Stimulated activated CD4-positive, alpha-beta T cell treated with anti-CD3 and anti-CD28 coated beads, Interleukin-4, amount 100 ng/mL, for 1 hour (primary cell): ENCODE measurements at places on chromosomes 11 and 22.
A peak's percentile ranks its signal among the peaks of the same experiment; 100 is the strongest.

- no peak for DNase-seq
Observed at GRCh38 chr22:48586799-48587185, 1240.9 kb downstream of the BRD1 start.

GRCh38 chr11:17560281-17561110, 13.4 kb downstream of the OTOG start:
- no peak for DNase-seq

GRCh38 chr11:107598225-107599139, 7.5 kb downstream of the ELMOD1 start:
- DNase-seq = no peak

DNA sequence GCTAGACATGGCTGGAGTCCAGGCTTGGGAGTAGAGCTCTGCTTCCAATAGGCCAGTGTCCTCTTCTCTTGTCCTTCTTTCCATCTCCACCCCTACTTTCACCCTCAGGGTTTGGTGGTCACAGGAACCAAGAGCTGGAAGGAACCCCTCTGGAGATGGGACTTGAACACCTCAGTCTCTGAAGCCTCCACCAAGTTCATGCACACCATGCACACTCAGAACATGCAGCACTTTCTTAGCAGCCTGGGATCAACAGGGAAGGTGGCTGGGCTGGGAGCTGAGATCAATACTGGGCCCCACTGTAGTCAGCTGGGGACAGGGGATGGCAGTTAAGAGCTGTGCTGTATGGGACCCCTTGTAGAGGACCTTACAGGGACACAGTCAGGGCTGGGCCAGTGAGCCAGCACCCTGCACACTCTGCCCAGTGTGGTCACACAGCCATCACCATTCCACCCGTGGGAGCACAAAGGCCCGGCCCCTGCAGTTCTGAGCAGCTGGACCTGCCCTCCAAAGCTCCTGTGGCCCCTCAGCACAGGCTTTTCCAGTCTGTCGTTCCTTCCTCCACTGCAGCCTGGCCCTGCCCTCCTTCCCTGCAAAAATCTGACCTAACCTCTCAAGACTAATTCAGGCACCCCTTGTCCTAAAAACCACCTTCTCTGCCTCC, 47.7 kb downstream of the GAB4 start:
- no peak for DNase-seq

GRCh38 chr11:122646549-122647340, 8.8 kb upstream of the UBASH3B start:
- DNase-seq = no peak

DNA sequence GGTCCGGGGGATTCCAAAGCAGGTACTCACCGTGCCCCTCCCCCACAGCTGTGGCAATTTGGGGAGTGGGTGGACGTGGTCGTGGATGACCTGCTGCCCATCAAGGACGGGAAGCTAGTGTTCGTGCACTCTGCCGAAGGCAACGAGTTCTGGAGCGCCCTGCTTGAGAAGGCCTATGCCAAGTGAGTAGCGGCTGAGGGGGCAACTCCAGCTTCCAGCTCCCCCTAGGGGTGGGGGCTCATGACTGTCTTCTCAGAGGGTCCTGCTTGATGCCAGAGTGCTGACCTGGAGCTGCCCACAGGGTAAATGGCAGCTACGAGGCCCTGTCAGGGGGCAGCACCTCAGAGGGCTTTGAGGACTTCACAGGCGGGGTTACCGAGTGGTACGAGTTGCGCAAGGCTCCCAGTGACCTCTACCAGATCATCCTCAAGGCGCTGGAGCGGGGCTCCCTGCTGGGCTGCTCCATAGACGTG, 4.2 kb downstream of the CAPN1 start:
- no peak for DNase-seq

- DNase-seq = no peak
Observed at GRCh38 chr22:45376009-45376408, 37.4 kb downstream of the SMC1B start.

DNA sequence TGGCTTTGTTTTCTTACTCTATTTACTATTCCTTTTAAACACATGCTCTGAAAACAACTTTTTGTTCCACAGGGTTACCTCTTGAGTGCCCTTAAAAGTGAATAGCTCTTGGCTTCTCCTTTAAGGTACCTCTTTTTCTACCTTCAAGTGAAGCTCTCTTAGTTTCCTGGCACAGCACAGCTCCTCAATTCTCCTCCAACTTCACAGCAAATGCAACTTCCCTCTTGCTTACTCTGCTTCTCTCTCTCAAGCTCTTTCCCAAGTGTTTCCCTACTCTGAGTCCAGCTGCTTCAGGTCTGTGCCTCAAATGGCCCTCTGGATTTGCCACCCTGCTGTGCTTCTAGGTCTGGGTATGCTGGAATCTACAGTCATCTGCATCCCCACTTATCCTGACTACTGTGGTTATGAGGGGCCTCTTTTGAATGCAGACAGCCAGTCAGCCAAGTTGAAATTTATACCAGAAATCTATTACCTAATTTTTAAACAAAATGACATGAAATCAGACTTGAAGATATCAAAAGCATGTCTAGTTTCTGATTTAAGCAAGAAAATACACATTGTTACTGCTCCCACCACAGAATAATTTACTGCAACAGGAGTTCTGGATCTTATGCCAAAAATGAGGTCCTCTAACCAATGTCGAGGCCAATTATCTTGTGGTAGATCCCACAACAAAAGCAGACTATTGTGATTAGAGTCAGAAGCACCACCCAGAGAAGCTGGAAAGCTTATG, 371.1 kb downstream of the SOX6 start:
- DNase-seq = no peak

DNA sequence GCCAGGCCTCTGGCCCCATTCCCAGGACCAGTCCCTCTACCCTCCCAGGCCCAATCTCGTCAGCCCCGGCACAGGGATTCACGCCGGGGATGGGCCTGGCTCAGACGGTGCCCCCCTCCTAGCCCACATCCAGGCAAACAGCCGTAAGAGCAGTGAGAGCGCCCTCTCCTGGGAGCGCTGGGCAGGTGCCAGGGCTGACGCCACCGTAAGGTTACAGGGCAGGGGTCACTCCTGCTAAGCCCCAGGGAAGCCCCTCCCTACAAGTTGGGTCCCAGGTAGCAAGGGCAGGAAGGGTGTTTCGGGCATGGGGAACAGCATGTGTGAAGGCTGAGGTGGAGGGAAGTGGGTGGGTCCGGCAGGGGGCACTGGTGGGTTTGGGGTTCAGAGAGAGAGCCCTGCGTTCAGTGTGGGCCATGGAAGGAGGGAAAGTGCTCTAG, 19.2 kb upstream of the PPARA start:
- no peak for DNase-seq

DNA sequence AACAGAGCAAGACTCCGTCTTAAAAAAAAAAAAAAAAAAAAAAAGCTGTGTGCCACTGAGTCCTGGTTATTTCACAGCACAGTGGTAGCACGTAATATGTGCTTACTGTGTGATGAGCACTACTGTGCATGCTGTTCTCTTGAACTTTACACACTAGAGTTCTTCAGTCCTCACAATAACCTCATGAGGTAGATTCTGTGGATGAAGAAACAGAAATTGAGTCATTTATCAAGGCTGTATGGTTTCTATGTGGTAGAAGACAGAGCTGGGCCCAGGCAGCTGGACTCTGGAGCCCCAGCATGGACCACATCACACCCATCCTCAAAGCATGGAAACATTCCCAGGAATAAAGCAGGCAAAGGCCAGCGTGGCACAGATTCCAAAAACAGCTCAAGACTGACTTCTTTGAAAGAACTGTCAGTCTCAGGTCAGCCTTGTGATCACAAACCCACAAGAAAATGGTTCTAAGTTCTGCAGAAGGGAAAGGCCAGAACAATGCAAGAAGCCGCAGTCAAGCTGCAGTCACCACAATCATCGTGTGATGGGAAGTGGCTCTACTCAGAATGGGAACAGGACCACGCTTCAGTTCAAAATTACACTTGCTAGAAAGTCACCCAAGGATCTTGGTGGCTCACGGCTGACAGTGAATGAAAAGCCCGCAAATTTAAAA, 49.5 kb downstream of the MICAL3 start:
- DNase-seq = no peak

- DNase-seq = peak; percentile 7
Observed at GRCh38 chr11:68750195-68751003, 921 bp downstream of the TESMIN start.

GRCh38 chr22:42994917-42995562, 19.9 kb downstream of the PACSIN2 start:
- DNase-seq = no peak

DNA sequence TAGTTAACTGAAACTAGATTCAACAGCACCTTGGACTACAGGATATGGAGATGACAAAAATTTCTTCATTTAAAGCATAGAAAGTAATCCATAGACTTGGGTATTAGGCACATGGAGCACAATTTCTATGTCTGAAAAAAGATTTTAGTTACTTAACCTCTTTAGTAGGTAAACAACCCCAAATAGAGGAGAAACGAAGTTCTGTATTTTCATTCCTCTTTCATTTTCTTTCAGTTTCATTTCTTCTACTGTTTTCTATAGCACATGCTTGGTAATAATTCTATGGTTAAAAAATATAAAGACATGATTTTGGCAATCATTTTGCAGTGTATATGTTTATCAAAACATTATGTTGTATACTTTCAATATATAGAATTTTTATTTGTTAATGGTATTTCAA, 99.5 kb downstream of the CASP12 start:
- DNase-seq = no peak

DNA sequence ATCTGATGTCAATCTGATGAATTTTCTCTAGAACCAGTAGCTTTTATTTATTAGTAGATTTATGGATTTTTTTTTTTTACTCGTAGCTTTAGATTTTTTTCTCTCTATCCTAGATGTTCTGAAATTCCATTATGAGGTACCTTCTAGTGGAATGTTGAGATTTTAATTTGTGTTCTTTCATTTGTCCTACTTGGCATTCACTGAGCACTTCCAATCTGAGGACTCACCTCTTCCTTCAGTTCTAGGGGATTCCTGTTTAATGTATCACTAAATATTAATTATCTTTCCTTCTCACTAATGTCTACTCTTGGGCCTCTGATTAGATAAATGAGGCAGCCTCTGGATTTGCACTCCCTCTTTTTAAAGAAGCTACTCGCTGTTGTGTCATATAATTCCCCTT, 40.2 kb upstream of the WNT7B start:
- DNase-seq = no peak

DNA sequence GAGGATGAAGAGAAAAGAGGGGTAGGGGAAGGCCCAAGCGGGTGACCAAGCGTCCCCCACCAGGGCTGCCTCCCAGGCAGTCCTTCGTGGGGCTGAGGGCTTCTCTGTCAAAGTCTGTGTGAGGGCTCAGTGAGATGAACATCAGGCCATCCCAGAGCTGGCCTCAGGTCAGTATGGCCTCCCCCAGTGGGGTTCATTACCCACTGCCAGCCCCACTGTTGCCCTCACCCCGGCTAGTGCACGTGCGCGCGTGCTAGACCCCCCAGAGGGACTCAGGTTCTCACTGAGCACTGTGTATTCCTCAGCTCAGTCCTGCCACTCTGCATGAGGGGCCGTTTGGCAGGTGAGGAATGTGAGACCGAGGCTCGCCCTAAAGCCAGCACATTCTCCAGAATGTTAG, 3.3 kb downstream of the KDELR3 start:
- no peak for DNase-seq

GRCh38 chr11:123797541-123797940, 8.6 kb downstream of the OR6M1 start:
- DNase-seq = no peak

DNA sequence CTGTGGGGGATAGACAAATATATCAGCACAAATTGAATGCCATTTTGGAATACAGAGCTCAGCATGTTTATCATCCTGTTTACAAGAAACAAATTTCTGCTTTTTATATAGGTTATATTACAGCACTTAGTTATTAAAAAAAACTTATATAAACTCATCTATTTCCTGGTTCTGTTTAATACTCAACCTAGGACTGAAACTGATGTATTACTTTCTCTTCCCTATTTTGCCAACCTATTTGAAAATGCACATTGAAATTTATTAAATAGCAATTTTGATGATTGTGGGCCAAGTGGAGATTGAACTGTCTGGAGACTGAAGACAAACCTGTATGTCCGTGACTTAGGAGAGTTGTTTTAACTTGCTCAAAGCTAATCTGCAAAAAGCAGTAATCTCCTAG, 288.3 kb upstream of the ANO3 start:
- DNase-seq = no peak

DNA sequence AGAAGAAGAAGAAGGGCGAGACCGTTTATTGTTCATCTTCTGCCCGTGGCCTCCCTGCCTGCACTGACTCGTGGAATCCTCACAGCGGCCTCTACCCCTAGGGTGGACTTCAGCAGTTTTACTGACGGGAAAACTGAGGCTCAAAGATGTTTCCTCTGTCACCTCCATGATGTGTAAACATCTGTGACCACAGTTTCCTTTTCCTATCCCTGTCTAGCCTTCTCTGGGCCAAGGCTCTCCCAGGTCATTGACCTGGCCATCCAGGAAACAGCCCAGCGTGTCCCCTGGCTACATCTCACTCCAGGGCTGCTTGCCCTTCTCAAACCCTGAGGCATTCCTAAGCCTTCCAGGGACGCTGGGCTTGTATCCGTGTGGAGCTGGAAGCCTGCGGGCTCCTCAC, 49.0 kb upstream of the GCAT start:
- no peak for DNase-seq

GRCh38 chr22:35564975-35565867, 24.6 kb downstream of the RASD2 start:
- no peak for DNase-seq

- DNase-seq = no peak
Observed at GRCh38 chr11:1305063-1305495, 4.4 kb downstream of the TOLLIP start.

- DNase-seq = no peak
Observed at GRCh38 chr11:45182902-45183301, 36.5 kb downstream of the PRDM11 start.

GRCh38 chr11:1226226-1226985, 3.5 kb downstream of the MUC5B start:
- no peak for DNase-seq

DNA sequence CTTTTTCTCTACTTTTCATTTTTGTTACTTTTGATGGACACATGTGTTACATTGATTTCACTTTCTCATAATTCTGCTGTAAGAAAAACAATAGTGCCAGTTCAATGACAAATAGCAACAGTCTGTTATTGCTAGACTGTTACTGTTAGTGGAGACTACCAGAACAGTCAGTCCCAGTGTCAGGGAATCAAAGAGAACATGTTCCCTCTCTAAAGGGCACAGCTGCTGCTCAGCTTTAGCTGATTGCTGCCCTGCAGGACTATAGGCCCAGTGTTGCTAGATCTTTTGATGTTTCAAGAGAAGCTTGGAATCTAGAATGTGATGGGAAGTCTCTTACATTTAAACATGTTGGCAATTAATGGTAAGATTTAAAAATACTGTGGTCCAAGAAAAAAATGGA, 3.4 kb downstream of the BIRC3 start:
- no peak for DNase-seq
